ENCODE measurements at places on chromosomes 16 and 17.

DNA sequence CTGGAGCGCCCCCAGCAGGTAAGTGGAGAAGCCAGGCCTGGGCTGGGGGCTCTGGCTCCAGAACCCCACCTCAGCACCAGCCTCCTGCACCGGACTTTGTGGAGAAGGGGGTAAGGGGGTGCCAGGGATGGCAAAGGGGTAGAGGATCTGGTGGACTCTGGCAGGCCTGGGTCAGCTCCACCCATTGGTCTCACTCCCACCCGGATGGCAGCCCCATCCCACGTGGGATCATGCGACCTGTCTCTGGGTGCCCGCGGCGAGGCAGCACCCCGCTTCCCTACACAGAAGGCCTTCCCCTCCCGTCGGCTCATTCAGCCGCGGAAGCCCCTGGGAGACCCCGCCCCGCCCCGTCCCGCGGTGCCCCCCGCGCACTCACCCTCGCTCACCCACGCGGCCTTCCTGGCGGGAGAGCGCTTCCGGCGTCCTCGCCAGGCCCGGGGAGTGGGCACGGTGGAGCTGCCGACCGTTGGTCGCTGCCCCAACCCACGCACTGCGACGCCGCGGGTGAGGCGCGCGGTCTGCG lies 498 bp upstream of the PLEKHG4 start:
- peak; percentile 2 for DNase-seq

DNA sequence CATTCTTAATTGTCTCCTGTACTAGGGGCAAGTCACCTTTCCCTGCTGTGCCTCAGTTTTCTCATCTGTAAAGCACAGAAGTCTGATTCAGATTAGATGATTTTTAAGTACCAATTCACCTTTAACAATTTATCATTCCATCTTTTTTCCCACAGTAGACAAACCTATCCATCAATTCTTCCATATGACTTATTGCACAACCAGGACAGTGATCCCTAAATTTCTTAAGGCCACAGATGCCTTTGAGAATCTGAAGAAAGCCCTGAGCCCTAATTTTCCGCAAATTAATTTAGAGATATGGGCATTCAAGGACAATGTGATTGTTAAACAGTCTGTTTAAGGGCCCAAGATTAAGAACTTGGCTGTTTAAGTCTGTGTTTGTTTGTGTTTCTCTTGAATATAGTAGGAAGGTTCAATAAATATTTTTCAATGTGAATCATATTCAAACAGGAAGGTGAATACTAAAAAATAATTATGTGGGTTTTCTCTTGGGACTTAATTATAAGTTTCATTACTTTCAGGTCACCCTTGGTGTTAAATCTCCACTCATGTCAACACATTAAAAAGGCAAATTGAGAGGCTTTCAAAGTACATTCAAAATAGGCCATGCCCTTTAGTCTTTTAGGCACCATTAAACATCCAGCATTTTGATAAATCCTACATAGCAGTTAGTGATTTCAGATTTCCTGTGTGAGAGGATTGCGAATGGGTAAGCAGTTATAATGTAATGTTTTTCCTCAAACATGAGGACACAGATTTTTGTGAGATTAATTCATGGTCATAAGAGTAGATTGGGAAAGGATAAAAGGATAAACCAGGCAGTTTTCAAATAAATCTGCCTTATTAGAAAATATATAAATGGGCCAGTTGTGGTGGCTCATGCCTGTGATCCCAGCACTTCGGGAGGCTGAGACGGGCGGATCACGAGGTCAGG lies 34.9 kb upstream of the MMD start:
- no peak for DNase-seq

DNA sequence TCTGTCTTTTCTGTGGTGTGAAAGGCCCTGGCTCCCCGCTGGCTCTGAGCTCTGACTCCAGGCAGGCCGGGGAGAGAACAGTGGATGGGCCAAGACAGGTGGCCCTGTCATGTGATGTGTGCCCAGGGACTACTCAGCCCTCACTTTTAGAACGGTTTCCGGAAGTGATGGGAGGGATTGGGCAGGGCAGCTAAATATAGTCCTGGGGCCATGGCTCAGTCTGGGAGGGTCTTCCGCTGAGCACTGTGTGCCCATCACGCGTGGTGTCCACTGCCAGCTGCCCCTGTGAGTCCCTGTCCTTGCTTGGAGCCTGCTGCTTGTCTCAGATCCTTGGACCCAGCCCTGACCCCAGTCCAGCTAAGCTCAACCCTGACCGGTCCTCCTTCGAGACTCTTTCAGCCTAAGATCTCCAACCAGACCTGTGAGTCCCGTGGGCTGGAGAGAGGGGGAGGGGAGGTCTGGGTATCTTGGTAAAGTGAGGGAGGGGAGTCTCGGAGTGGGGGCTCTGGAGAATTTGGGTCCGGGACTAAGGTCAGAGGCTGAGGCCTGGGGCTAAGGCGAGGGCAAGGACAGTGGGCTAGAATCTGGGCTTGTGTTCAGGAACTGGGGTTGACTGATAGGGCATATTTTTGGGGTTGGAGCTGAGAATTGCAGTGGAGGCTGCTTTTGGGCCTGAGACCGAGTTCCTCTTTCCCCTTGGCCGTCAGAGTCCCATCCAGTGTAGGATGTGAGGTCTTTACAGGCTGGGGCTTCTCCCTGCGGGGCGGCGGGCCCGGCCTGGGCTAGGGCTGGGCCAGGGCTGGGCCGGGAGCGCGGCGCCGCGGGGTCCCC lies at the start of gene TRIM72:
TSS of gene TRIM72 (plus strand) at position 243 of the 831 bp plus-strand sequence. CDS start 620 bp downstream, outside the sequence.
- no peak for DNase-seq

DNA sequence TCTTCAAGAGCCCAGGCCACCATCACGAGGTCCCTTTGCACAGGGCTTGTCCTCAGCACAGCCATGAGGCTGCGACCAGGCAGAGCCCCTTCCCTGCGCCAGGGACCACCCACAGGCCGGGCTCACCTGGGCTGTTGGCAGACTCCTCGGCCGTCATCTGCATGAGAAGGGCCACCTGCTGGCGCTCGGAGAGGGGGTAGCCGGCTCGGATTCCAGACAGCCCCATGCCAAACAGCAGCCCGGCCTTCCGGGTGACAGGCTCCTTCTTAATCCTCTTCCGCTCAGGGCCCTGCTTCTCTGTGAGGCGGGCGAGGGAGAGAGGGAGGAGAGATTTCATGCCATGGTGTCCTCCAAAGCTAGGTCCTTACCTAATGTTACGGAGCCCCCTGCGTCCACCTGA lies 73.4 kb downstream of the ZNF778 start:
- no peak for DNase-seq

DNA sequence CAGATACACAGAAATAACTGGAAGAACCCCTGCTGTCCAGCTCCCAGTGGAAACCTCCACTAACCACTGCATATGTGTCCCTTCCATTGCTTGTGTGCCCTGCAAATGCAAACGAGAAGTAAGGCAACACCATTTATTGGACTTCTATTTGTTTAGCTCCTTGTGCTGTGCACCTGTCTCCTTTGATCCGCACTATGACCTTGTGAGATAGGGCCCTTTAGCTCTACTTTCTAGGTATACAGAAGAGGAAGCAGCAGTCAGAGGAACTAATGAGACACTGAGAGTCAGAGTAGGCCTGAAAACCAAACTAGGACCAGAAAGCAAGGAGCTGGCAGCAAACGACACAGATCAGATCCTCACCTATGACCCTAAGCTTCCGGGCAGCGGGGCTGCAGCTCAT lies 22.4 kb downstream of the SOX9 start:
- DNase-seq, result no peak

DNA sequence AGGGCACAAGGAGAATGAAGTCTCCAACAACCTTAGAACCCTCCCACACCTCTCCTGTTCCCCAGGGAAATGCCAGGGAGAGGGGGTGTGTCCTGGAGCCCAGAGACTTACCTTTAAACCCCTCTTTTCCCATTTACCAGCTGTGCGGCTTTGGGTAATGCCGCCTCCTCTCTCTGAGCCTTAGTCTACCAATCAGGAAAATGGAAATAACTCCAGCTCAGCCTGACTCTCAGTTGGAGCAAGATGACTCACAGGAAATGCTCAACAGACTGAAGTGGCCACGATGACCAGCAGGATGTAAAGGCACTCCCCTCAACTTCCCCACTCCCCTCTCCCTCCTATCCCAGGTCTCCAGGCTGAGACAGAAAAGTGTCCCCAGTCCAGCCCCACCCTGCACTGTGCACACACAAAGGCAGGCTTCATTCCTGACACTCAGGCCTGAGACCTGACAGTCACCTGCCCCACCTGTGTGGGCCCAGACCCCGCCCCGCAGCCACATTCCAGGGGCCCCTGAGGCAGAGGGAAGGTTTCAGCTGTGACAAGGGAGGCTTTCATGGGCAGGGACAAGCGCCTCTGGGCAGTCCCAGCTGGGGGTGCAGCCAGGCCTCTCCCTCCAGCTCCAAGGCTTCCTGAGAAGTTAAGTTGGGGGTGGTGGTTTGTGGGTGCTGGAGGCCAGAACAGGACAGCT lies 3.0 kb upstream of the KRT15 start:
- DNase-seq, result no peak

DNA sequence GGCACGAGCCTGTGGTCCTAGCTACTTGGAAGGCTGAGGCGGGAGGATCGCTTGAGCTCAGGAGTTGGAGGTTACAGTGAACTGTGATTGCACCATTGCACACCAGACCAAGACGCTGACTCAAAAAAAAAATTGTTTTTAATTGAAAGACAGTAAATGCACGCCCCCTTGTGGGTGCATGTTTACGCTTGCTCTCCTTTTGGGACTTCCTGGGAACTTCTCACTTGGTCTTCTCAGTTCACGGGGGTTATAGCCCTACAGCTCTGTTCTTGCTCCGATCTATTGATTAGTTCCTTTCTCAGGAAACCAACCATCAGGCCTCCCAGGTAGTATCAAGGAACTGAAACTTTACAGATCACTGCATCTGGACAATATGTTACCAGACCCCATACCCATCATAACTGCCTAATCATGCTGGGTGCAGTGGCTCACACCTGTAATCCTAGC lies 14.2 kb upstream of the RIPOR1 start:
- peak; percentile 62 for DNase-seq

DNA sequence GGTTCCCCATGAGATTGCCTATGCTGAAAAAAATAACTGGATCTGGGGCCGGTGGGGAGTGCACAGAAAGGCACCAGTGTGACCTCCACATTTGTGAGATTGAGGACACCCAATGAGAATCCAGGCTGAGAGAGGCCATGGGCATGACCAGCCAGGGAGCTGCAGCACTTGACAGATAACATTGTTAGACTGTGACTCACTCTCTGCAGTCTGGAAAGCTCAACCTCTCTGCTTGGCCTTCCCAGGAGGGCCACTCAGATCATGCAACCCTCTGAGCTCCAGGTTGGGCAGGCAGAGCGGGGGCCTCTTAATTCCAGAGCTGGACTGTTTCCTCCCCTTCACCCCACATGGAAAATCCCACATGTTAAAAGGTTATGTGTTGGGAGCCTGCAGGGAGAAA lies 30.1 kb downstream of the FZD2 start:
- no peak for DNase-seq

- DNase-seq, result no peak
Observed at GRCh38 chr16:88448461-88449266, 4.4 kb upstream of the ZFPM1 start.

GRCh38 chr17:77865112-77865611 lies 93.3 kb upstream of the TNRC6C start:
- no peak for DNase-seq

Measured in stimulated activated CD8-positive, alpha-beta memory T cell treated with anti-CD3 and anti-CD28 coated beads, Interleukin-7, amount 100 ng/mL, for 1 hour (primary cell).